Choroid plexus epithelial cell (primary cell): ENCODE measurements at places on chromosomes 1 and 21.
A peak's percentile ranks its signal among the peaks of the same experiment; 100 is the strongest.

DNA sequence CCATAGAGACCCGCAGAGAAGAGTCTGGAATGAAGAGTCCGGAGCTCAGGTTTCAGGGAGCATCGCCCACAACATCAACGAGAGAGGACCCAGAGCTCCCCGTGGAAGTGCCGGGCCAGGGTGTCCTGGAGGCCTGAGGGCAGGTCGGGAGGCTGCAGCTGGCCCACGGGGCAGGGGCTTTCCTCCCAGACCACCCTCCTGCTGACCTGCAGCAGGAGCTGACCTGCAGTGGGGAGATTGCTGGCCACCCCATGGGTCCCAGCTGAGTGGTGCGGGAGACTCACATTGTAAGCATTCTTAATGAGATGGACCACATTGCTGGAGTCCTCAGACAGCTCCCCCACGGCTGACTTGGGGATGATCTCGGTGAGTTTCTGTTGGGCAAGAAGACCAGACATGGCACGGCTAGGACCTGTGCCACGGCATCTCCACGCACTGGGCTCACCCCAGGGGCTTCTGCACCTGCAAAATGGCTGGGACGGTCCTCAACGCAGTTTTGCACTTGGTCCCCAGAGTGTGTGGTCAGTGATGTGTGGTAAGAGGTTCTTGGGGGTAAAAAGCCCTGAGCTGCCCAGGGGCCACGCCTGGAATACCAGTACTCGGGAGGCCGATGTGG, 21.3 kb upstream of the PTTG1IP start:
- DNase-seq, result no peak

DNA sequence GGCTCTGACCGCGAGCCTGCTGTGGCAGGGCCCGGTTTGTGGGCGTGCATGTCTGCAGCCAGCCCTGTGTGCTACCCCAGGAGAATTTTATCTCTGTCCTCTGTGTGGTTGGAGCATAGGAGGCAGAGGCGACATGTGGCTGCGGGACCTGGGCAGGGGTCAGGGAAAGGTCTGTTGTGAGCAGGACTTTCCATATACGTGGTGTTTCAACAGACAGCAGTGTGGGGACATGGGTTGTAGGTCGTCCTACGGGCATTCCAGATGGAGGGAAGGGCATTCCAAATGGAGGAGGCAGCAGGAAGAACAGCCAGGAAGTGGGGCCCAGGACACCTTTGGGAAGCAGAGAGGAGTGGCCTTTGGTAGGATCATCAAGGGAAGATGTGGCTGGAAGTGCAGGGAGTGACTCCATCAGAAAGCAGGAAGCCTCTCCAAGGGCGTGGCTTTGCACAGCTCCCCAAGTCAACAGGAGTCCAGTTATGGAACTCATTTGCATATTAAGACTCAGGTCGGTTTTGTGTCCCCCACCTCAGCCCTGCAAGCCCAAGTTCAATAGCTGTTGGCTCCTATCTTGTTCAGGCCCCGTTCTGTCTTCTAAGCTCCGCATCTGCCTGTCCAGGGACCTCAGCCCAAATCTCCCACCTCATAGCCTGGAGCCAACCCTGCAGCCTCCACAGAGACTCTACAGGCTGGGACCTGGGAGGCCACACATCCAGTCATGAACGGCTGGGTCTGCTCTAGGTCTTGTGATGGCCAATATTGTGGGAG, 309.1 kb downstream of the MATN1 start:
- DNase-seq, result no peak

- DNase-seq, result no peak
Measured at GRCh38 chr1:37394574-37395464, 79.6 kb upstream of the ZC3H12A start.

DNA sequence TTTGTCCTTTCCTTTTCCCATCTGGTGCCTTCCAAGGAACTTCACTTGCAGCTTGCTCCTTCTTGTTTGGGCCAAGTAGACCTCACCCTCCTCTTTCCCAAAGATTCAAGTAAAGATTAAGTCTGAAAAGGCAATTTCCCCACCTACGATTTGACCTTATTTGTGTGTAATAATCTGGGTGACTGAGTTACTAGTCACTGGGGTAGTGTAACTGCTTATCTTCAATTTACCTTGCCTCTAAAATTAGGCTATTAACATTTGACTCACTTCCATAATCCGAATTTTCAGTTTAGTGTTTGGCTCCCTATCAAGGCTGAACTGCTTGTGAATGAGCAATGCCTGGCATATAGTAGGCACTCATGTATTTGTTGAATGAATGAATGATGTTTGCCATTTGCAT, 59.6 kb downstream of the PLA2G4A start:
- DNase-seq, result no peak

DNA sequence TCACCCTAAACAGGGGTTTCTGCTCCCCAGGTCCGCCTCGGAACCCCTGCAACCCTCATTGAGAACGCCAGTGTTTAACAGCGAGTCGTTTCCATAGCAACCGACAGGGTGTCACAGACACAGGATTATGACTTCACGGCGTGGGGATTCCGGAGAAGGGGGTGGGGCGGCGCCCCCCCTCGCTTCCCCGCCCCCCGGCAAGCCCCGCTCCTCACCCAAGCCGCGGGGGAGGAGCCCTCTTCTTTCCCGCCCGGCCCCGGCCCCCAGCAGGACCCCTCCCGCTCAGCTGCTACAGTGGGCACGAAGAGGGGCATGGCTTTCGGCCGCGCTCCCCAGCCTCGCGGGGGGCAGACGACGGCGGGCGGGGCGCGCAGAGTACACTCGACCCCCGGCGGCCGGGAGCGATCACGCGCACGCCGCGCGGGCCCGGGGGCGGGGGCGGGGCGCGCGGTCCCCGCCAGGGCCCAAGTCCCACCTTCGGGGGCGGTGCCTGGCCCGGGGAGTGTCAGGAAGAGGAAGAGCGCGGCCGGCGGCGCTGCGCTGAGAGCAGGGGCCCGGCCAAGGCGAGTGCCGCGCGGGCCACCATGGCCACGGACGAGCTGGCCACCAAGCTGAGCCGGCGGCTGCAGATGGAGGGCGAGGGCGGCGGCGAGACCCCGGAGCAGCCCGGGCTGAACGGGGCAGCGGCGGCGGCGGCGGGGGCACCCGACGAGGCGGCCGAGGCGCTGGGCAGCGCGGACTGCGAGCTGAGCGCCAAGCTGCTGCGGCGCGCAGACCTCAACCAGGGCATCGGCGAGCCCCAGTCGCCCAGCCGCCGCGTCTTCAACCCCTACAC, at the start of gene EFHD2:
Gene EFHD2, plus strand, starts transcription at position 501 of the 835 bp plus-strand sequence. Its CDS starts 84 bp downstream, at position 585.
- peak; percentile 78 for DNase-seq

DNA sequence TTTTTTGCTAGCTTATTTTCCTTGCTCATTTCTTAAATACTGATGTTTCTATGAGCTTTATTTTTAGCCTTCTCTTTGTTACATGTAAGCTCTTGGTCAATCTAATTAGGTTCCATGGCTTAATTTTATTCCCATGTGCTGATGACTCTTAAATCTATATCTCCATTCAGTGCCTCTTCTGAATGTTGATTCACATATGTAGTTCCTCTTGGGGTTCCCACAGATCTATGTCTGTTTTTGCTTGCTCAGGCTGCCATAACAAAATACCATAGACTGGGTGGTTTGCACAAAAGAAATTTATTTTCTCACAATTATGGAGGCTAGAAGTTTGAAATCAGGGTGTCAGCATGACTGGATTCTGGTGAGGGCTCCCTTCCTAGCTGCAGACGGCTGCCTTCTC, 58.3 kb upstream of the PLA2G4A start:
- DNase-seq, result no peak

GRCh38 chr1:7888248-7889081, 35.6 kb upstream of the UTS2 start:
- DNase-seq, result peak; percentile 28

DNA sequence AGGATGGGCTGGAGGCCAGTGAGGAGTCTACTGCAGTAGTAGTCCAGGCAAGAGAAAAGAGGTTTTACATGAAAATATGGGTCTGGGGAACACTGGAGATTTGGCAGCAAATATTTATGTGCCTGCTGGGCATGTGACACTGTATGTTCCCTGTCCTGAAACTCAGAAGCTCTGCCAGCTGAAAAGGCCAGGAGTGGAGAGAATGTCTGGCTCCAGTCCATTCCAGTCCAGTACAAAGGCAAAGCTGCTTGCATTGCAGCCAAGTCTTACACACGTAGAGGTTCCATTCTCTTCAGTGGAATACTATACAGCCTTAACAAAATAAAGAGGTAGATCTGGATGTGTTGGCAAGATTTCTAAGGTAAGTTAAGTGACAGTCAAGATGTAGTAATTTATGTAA, 7.5 kb upstream of the YBX1 start:
- no peak for DNase-seq

DNA sequence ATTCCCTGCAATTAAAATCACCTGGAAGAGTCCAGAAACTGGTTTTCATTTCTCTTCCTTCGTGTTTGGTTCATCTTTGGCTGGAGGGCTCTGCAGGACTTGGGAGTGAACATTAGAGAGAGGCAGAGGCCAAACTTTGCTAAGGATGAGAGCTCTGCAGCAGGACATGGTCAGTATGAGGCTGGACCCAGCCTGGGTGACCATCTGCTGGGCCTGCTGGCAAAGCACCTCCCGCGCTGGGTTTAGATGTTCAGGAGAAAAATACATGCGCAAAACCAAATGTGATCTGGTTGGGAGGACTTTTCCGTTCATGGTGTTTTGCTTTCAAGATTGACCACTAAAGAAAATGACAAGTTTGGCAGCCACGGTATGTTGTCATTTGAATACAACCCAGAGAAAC, 15.9 kb downstream of the KAZN start:
- no peak for DNase-seq
